Right ventricle myocardium superior (tissue), 1 donor: ENCODE measurements at places on chromosomes 7 and 10.
A peak's percentile ranks its signal among the peaks of the same experiment; 100 is the strongest.

DNA sequence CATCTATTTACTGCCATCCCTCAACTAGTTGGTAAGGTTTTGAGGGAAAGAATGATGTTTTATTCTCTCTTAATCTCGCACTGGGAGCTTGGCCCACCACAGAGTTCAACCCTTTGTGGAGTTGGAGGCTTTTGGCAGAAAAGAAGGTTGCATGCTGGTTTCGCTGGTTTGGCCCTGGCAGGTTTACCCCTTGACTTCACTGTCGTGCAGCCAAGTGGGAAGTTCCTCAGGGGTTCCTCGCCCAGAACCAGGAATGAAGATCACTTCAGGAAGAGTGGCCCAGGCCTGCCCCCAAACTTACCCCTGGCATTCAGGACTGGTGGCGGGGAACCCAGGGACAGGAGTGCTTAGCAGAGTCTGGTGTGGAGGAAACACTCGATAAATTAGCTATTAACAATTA is 103.1 kb upstream of the LYZL2 start:
- no peak for DNase-seq

- DNase-seq = no peak
Measured at GRCh38 chr10:16186564-16186963, 250.2 kb upstream of the PTER start.

DNA sequence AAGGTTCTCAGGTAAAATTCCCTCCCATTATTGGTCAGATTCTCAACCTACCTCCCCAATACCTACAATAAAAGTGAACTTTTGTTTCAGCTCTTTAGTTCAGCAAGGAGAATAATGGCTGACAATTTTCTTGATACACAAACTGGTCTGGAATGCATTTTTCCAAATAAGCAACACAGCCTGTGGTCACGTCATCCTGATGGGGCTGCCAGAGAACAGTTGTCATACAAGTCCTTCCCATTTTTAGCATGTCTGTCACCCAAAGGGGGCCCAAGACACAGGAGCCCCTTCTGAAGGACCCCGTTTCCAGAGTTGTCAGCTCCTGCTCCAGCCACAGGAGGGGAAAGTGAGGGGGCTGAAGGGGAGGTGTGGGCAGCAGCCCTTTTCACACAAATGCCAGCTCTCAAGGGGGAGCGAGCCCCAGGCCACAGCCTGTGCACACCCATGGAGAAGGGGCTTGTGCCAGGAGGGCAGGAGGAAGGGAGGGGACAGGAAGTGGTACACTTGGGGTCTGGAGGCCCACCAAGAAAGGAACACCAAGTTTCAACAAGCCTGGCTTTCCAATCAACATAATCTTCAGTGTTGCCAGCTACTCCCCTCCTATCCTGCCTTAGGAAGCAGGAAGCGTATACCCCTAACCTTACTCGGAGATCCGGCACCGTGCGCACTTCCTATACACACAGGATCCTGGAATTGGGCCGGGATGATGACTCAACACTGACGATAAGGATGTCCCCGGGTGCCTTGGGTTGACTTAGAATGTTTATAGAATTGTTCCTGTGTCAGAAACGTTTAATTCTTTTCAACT is 43.4 kb upstream of the PDLIM1 start:
- DNase-seq = peak; percentile 85

GRCh38 chr10:47243791-47244190 is 56.2 kb upstream of the GDF10 start:
- DNase-seq = peak; percentile 54

DNA sequence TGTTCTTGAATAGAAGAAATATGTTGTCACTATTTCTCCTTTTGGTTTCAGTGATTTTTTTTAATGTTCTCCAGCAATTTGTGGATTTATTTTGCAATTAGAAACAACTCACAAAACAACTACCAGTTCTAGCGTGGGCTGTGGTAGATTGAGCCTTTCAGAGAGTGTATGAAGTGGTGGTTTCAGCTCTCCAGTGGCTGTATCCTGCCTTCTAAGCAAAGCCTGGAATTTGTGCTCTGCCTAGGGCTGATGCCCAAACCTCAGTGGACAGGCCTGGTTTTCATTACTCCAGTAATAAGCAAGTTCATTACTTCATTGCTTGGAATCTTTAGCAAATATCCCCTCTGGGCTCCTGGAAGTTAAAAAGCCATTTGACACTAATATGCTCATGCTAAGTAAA is 35.9 kb downstream of the APBB1IP start:
- DNase-seq = no peak

DNA sequence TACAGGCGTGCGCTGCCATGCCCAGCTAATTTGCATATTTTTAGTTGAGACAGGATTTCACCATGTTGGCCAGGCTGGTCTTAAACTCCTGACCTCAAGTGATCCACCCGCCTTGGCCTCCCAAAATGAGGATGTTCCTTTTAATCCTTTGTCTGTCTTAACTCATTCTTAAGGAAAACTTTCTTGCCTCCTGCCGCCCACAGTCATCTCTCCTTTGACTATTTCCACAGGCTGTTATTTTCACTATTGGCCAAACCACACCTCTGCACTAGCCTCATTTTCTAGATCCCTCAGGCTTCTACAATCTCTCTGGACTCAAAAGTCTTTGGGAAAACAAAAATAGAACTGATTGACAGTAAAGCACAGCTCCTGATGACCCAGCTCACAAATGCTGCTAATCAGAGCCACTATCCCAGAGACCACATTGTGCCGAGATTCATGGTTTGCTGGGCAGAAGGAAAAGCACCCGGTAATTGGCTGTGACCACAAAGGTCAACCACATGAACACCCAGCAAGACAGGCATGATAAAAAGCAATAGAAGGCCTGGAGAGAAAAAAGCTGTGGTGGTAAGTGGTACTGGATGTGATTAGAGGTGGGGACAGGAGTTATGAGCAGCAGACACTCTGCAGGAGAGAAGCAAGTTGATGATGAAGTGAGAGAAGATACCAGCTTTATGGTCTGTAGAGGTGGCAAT is 44.1 kb upstream of the ZNRF2 start:
- no peak for DNase-seq

DNA sequence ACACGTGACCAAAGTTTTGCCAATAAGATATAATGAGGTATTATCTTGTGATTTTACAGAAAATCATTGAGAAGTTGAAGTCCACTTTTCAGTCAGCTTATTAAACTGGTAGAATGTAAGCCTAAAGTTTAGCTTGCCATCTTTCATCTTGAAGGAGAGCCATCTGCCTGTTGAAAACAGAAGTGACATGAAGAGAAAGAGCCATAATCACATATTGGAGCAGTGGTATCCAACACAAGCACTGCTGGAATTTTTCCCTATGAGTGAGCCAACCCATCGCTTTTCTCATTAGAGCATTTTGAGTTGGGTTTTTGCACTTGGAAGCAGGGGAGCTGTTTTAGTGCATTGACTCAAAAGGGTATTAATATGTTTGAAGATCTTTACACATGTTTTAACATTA is 117.6 kb upstream of the FERD3L start:
- DNase-seq = no peak

GRCh38 chr10:123998197-123999141 is 94.9 kb downstream of the CHST15 start:
- no peak for DNase-seq
